ENCODE measurements at places on chromosomes 4 and X.

DNA sequence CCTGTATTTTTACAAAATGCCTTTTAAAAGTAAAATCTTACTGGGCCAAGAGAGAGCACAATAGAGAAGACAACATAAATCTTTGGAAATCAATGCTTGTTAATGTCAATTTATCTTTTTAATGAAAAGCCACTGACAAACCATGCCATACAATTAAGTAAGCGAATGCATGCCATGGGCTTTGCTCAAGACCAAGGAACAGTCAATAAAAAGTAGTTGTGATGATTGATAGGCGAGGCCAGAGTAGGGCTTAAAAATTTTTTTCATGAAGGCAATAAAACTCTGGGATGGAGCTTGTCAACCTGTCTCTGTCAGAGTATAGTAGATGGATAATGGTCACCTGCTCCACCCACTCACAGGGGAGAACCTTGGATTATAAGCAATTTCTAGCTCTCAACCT, 17.5 kb upstream of the GPM6B start:
- DNase-seq: no peak

DNA sequence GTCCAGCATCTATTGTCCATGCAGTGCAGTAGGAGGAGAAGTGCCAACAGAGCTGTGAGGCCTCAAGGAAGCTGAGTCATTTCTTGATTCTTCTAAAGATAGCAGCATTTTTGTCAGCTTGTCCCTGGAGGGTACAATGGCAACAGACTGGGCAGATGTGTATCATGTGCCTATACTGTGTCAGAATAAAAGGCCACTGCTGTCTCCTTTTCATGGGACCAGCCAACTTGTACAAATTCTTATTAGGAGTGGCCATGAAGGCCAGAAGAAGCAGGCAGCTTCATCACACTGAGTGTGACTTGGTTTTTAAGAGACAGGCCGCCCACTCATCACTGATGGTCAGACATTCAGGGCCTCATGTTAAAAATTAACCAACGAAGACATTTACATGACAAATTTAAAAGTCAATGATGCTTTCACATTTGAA, 185.0 kb upstream of the FAM241A start:
- DNase-seq: no peak

DNA sequence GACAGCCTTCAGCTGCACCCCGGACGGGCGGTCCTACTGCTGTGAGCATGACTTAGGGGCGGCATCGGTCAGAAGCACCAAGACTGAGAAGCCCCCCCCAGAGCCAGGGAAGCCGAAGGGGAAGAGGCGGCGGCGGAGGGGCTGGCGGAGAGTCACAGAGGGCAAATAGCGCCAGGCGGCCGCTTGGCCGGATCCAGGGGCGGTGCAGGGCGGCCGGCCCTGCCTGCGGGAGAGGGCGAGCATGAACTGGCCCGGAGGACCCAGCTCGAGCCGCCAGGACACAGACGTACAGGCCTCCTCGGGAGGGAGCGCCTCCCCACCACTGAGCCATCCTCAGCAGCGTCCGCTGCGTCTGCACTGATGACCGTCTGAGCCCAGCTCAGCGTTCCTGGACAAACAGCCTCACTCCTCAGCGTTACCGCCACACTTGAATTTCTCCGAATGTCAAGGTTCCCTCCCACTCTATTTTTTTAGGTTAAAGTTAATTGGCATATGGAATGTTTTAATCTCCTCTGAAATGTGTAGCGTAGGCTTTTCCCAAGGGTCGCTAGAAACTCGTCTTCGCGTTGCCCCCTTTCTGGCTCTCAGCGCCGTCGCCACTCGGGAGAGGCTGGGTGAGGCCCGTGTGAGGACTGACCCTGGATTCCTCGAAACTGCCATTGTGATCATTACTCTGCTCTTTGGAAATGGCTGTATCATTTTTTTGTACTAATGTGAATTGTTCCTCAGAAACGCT, 29.9 kb downstream of the NELFA start:
- DNase-seq: no peak

- DNase-seq: no peak
These were observed 120.1 kb downstream of the PTTG2 start for GRCh38 chr4:38080061-38080974.

- no peak for DNase-seq
These were observed 458.9 kb upstream of the FSTL5 start for GRCh38 chr4:162622664-162623063.
